ENCODE measurements at places on chromosomes 1 and 21. TPM values are rescaled to one million over a fixed set of nuclear protein-coding genes. Genes with fewer than 3 reads are reported as not detected.
A peak's percentile ranks its signal among the peaks of the same experiment; 100 is the strongest.

Gene PRAMEF25
- not detected for total RNA-seq

DNA sequence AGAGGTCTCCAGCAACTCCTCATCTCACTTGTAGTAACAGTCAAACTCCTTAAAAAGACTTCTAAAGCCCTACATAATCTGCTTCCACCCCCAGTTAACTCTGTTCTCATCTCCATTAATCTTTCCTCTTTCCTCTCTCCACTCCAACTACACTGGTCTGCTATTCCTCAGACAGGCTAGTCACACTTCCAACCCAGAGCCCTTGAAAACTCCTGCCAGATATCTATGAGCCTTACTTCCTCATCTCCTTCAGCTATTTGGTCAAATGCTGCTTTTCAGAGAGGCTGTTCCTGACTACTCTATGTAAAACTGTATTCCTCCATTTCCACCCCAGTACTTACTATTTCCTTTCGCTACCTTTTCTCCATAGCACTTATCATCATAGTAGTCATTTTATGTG is 24.4 kb downstream of the PCP4L1 start:
- no peak for DNase-seq

DNA sequence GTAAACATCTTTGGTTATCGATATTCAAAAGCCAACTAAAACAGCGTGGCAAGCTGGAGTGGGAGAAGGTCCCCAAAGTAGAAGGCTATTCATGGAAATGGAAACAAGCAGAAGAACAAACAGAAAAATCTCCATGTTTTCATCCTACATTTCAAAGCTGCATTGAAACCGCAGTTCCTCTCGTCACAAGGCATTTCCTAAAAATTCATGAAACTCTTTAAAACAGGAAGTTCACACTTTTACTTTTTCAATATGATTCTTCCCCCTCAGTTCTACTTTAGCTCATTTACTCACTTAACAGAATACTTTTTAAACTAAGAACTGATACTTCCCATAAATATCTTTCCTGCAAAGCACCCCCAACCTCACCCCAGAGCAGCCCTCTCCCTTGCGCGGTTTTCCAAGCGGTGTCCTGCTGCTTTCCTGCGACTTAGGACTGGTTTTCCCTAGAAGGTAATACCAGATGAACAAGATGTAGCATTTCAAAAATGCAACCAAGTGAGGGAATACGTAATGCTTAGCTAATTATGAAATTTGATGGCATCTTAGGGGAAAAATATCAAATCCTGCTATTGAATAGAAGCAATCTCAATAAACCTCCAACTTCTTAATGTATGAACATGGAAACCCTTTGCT is 228.3 kb upstream of the PKN2 start:
- DNase-seq, result no peak

Gene RAB7B
- total RNA-seq, result not detected

- DNase-seq, result peak; percentile 22
Measured at GRCh38 chr21:25895565-25896205, 160.9 kb downstream of the GABPA start.

DNA sequence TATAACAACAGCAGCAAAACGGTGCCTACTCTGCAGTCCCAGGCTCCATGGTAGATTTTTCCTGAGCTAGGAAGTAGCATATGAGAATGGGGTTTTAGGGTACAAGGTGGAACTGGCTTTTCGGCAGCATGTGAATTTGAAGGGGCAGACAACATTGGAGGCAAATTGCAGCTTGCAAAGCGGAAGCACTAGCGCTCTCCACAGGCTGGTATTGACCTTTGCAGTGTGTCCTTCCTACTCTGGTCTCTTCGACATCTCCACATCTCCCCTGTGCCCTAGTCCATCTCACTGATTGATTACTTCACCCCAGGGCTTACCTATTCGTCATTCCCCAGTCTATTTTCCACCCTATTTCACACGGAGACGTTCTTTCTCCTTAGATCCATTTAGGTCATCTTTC is 13.0 kb downstream of the IGSF21 start:
- DNase-seq, result no peak

Gene PRRX1
- total RNA-seq, result not detected

Gene FCGR1A
- total RNA-seq, result not detected

All from activated CD8-positive, alpha-beta T cell treated with anti-CD3 and anti-CD28 coated beads, Interleukin-2, amount 10 ng/mL, durations not matched to agents 7 days and 5 days (primary cell).